Caki2 (cell line): ENCODE measurements at places on chromosomes 7 and 10. TPM values are rescaled to one million over a fixed set of nuclear protein-coding genes. Genes with fewer than 3 reads are reported as not detected.

The AKR1C1 gene
- 6,987 and 7,564 TPM in 2 replicates for total RNA-seq

The MALRD1 gene
- not detected in 2 replicates for total RNA-seq

The MYL7 gene
- not detected in 2 replicates for total RNA-seq

The RAB18 gene
- total RNA-seq: 40.7 and 55.4 TPM in 2 replicates

The PDK4 gene
- 0.41 and 1.9 TPM in 2 replicates for total RNA-seq

The MAGI2 gene
- 0.84 and 1.5 TPM in 2 replicates for total RNA-seq

The SNX10 gene
- 17.9 and 24.4 TPM in 2 replicates for total RNA-seq

The FLNC gene
- 0.12 TPM in 1 of 2 replicates, not detected in the other for total RNA-seq

The PRTFDC1 gene
- total RNA-seq: 7.9 and 9.8 TPM in 2 replicates

The GPR85 gene
- total RNA-seq: not detected in 2 replicates

The FAM221A gene
- total RNA-seq: 4.1 TPM in 1 of 2 replicates, not detected in the other

The PGAM2 gene
- not detected in 2 replicates for total RNA-seq

The UNCX gene
- not detected in 2 replicates for total RNA-seq

The PTPRE gene
- total RNA-seq: 2.8 and 16.7 TPM in 2 replicates

The ZNF804B gene
- total RNA-seq: not detected in 2 replicates

The SPOCK2 gene
- 0.41 and 1.1 TPM in 2 replicates for total RNA-seq

The SPDYE5 gene
- total RNA-seq: not detected in 2 replicates

The WIPF3 gene
- total RNA-seq: 0.27 TPM in 1 of 2 replicates, not detected in the other

The OR6B1 gene
- not detected in 2 replicates for total RNA-seq

The CYP3A7 gene
- not detected in 2 replicates for total RNA-seq

The DDC gene
- 0.90 and 4.4 TPM in 2 replicates for total RNA-seq

The NAT16 gene
- not detected in 2 replicates for total RNA-seq

The ACTL6B gene
- total RNA-seq: not detected in 2 replicates

The SPAG6 gene
- total RNA-seq: not detected in 2 replicates

The SEMA3A gene
- total RNA-seq: 10.2 and 26.6 TPM in 2 replicates

The AGR3 gene
- not detected in 2 replicates for total RNA-seq

The SDK1 gene
- total RNA-seq: 8.7 and 9.1 TPM in 2 replicates

The OR2A12 gene
- total RNA-seq: not detected in 2 replicates

The MRLN gene
- total RNA-seq: not detected in 2 replicates

The SEMA4G gene
- 0.96 and 6.6 TPM in 2 replicates for total RNA-seq

The LAMB1 gene
- total RNA-seq: 121 and 127 TPM in 2 replicates

The SSC4D gene
- 1.1 and 11.0 TPM in 2 replicates for total RNA-seq

The UPK3BL1 gene
- 12.8 and 15.6 TPM in 2 replicates for total RNA-seq

The GRID2IP gene
- not detected in 2 replicates for total RNA-seq

The BHLHA15 gene
- not detected in 2 replicates for total RNA-seq

The ARMH3 gene
- total RNA-seq: 5.6 and 7.1 TPM in 2 replicates

The LEP gene
- not detected in 2 replicates for total RNA-seq

The SHOC2 gene
- total RNA-seq: 14.3 and 17.9 TPM in 2 replicates

The PDCD4 gene
- 9.4 and 21.7 TPM in 2 replicates for total RNA-seq

The SAMD8 gene
- total RNA-seq: 9.4 and 11.8 TPM in 2 replicates

The GPR15LG gene
- total RNA-seq: not detected in 2 replicates

The SLC13A4 gene
- total RNA-seq: not detected in 2 replicates

The NPY4R gene
- not detected in 2 replicates for total RNA-seq

The HOXA7 gene
- total RNA-seq: 5.1 TPM in 1 of 2 replicates, not detected in the other

The VENTX gene
- not detected in 2 replicates for total RNA-seq

The ELOVL3 gene
- total RNA-seq: 0.12 and 0.78 TPM in 2 replicates

The TMEM236 gene
- total RNA-seq: 0.14 TPM in 1 of 2 replicates, not detected in the other

The SPDYE2B gene
- total RNA-seq: not detected in 2 replicates

The HOGA1 gene
- total RNA-seq: 70.8 and 91.3 TPM in 2 replicates

The OPN1SW gene
- total RNA-seq: not detected in 2 replicates

The INPP5A gene
- 21.2 and 47.5 TPM in 2 replicates for total RNA-seq

The ABCB8 gene
- total RNA-seq: 19.6 and 31.5 TPM in 2 replicates
